ENCODE measurements at places on chromosomes 12 and 14. TPM values are rescaled to one million over a fixed set of nuclear protein-coding genes. Genes with fewer than 3 reads are reported as not detected.

GRCh38 chr12:124683152-124684124, 116.0 kb upstream of the NCOR2 start:
- no peak for DNase-seq
- H3K27me3 ChIP-seq, result no peaks in the 10 kb centered on the region
- peaks cover 45% of the 10 kb centered on the region for H3K4me1 ChIP-seq
- no peak overlapping the region for H3K4me3 ChIP-seq
- peak overlapping the region; percentile 90 for H3K27ac ChIP-seq

DNA sequence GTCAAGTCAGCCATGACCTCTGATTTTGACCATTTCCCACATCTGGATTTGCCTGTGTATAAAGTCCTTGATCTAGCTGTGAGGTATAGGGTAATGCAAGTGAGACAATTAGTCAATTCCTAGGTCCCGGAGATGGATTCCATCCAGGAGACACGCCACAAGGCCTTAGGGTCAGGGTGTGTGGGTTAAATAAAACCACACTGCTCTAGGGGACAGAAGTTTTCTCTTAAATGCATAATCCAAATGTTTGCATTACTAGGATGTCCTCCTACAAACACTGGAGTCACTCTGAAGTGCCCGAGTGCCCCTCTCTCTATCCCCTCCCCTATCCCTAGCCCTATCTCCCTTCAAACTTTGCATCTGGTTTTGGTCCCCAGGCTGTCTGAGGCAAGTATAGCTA, 26.8 kb downstream of the LRIG3 start:
- DNase-seq, result no peak
- no peak overlapping the region for H3K27ac ChIP-seq
- H3K4me3 ChIP-seq, result no peak overlapping the region
- H3K27me3 ChIP-seq, result no peaks in the 10 kb centered on the region
- H3K36me3 ChIP-seq, result peaks cover 14% of the 10 kb centered on the region

DNA sequence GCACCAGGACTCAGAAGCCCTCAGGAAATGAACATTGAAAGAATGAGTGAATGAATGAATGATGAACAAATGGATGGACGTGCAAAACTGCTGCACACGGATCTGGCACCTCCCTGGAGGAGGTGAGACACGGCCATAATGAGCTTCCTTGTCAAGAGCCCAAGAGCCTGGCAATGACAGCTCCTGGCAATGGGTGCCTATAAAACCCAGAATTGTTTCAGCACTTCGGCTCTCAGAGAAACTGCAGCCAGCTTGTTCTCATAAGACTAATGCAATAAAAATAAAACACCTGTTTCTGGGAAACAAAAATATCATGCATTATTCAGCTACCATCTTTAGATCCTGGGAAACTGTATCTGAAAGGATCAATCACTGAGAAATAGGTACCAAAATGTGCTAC, 200.5 kb upstream of the SFSWAP start:
- DNase-seq, result no peak
- H3K4me3 ChIP-seq, result no peak overlapping the region
- no peaks in the 10 kb centered on the region for H3K27me3 ChIP-seq
- no peaks in the 10 kb centered on the region for H3K36me3 ChIP-seq

- no peak overlapping the region for H3K27ac ChIP-seq
- H3K36me3 ChIP-seq, result no peaks in the 10 kb centered on the region
- no peak for DNase-seq
- H3K27me3 ChIP-seq, result no peaks in the 10 kb centered on the region
- H3K4me3 ChIP-seq, result no peak overlapping the region
Measured at GRCh38 chr14:98070536-98070935, 1201.5 kb downstream of the BCL11B start.

GRCh38 chr14:106530423-106531107, 1004.2 kb downstream of the TMEM121 start:
- H3K27me3 ChIP-seq, result no peaks in the 10 kb centered on the region
- H3K4me3 ChIP-seq, result no peak overlapping the region
- H3K27ac ChIP-seq, result no peak overlapping the region
- no peaks in the 10 kb centered on the region for H3K4me1 ChIP-seq
- no peaks in the 10 kb centered on the region for H3K36me3 ChIP-seq

DNA sequence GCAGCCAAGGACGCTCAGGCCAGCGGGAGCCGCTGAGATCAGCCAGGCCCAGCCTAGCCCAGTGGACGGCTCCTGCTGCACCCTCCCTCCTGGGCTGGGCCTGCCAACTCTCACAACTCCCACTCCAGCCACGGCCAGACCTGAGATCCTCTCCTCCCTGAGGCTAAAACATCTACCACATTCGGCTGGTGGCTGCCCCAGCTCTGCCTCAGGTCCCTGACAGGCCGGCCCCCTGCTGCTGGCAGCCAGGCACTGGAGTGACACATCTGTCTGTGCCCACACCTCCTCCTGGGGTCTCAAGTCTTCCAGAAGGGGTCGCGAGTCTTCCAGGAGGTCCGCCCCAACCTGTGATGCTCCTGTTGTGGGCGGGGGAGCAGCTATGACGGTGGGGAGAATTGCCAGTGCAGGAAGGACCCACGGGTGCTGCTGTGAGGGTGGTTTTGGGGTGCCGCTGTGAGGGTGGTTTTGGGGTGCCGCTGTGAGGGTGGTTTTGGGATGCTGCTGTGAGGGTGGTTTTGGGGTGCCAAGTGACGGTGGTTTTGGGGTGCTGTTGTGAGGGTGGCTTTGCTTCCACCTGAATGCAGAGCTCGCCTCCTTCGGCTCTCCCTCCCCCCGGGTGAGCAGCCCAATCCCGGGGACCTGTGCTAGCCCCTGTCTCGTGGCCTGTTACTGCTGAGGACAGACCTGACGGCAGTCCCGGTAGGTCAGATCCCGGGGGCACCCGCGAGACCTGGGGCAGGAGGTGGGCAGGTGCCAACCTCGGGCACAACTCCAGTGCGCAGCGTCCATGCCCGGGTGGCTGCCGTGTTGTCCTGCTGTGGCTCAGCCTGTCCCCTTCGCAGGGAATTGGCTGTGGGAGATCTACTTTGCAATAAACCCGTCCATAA, 27.5 kb upstream of the C14orf180 start:
- H3K4me1 ChIP-seq, result no peaks in the 10 kb centered on the region
- no peaks in the 10 kb centered on the region for H3K27me3 ChIP-seq
- no peak overlapping the region for H3K27ac ChIP-seq
- H3K4me3 ChIP-seq, result no peak overlapping the region
- DNase-seq, result no peak

GRCh38 chr14:105495990-105496830, 5.2 kb downstream of the TEDC1 start:
- H3K4me3 ChIP-seq, result no peak overlapping the region
- no peak overlapping the region for H3K27ac ChIP-seq
- no peaks in the 10 kb centered on the region for H3K36me3 ChIP-seq
- DNase-seq, result no peak

The SERPINA12 gene
- total RNA-seq, result not detected

Data from thoracic aorta (tissue), 2 donors.